ENCODE measurements at places on chromosomes 11 and 22. TPM values are rescaled to one million over a fixed set of nuclear protein-coding genes. Genes with fewer than 3 reads are reported as not detected.

FREY1 gene
- total RNA-seq, result 0.89 TPM

CENATAC gene
- 30.7 TPM for total RNA-seq

OMP gene
- total RNA-seq, result 0.75 TPM

UBASH3B gene
- total RNA-seq, result 26.6 TPM

PRG2 gene
- 0.37 TPM for total RNA-seq

BDNF gene
- total RNA-seq, result 1.8 TPM

TRIM22 gene
- 46.7 TPM for total RNA-seq

All from uterine smooth muscle cell (primary cell).